ENCODE measurements at places on chromosomes 13 and 19. TPM values are rescaled to one million over a fixed set of nuclear protein-coding genes. Genes with fewer than 3 reads are reported as not detected.

Gene TEKTIP1
- not detected for total RNA-seq

Gene FCAR
- total RNA-seq, result not detected

Gene ZNF541
- total RNA-seq, result not detected

Gene ZNF552
- 8.3 TPM for total RNA-seq

Gene PSG2
- total RNA-seq, result not detected

Gene CEACAM8
- total RNA-seq, result not detected

Gene PTH2
- not detected for total RNA-seq

Gene EPSTI1
- 26.2 TPM for total RNA-seq

Gene FREM2
- 0.07 TPM for total RNA-seq

Gene TMEM255B
- 0.95 TPM for total RNA-seq

Gene APOC4
- not detected for total RNA-seq

Gene AP1M2
- 117 TPM for total RNA-seq

Gene ZNF99
- total RNA-seq, result not detected

Gene ZNF440
- total RNA-seq, result 9.0 TPM

Gene NKPD1
- total RNA-seq, result 0.04 TPM

Gene NDUFA3
- 202 TPM for total RNA-seq

Gene EPS8L1
- total RNA-seq, result 16.6 TPM

Gene ERICH4
- total RNA-seq, result not detected

Gene C5AR2
- not detected for total RNA-seq

Gene ZAR1L
- total RNA-seq, result not detected

Gene PTPRH
- 0.11 TPM for total RNA-seq

Gene SLC5A5
- not detected for total RNA-seq

Gene RASIP1
- 11.3 TPM for total RNA-seq

Gene VAV1
- total RNA-seq, result 0.14 TPM

Gene ZNF675
- 10.5 TPM for total RNA-seq

Gene DPF1
- total RNA-seq, result 3.8 TPM

Gene ZNF492
- total RNA-seq, result 0.61 TPM

Gene WDR62
- total RNA-seq, result 12.6 TPM

Gene KIR2DL1
- not detected for total RNA-seq

Gene OLFM4
- not detected for total RNA-seq

Gene LRFN3
- 9.9 TPM for total RNA-seq

Gene CABP5
- total RNA-seq, result not detected

Gene SLC25A23
- 20.2 TPM for total RNA-seq

Gene HS6ST3
- 0.10 TPM for total RNA-seq

Gene GGN
- total RNA-seq, result 0.42 TPM

Gene ZNF66
- 2.6 TPM for total RNA-seq

Gene FAM124A
- total RNA-seq, result 0.04 TPM

Gene RNF225
- 0.24 TPM for total RNA-seq

Gene ZNF442
- total RNA-seq, result 0.99 TPM

Gene ELANE
- not detected for total RNA-seq

Gene TSHZ3
- total RNA-seq, result 8.4 TPM

Gene FAM216B
- not detected for total RNA-seq

Gene HPN
- total RNA-seq, result not detected

Gene GDF15
- 0.67 TPM for total RNA-seq

Gene DHDH
- 0.46 TPM for total RNA-seq

Gene FUT2
- 3.7 TPM for total RNA-seq

Gene ZNF613
- total RNA-seq, result 4.4 TPM

Gene STARD13
- 12.6 TPM for total RNA-seq

Gene ZNF709
- total RNA-seq, result 1.4 TPM

Gene ZNF471
- 1.4 TPM for total RNA-seq

Gene CLASRP
- 25.9 TPM for total RNA-seq

Gene KLK12
- total RNA-seq, result not detected

Gene C19orf38
- total RNA-seq, result not detected

Gene KIR2DL4
- total RNA-seq, result not detected

Gene C19orf81
- total RNA-seq, result not detected

Gene ZNF444
- total RNA-seq, result 10.8 TPM

Gene HSD17B14
- total RNA-seq, result 4.4 TPM
